ENCODE measurements at places on chromosomes 12 and 14. TPM values are rescaled to one million over a fixed set of nuclear protein-coding genes. Genes with fewer than 3 reads are reported as not detected.

The NCOR2 gene
- total RNA-seq, result 46.1 TPM

DNA sequence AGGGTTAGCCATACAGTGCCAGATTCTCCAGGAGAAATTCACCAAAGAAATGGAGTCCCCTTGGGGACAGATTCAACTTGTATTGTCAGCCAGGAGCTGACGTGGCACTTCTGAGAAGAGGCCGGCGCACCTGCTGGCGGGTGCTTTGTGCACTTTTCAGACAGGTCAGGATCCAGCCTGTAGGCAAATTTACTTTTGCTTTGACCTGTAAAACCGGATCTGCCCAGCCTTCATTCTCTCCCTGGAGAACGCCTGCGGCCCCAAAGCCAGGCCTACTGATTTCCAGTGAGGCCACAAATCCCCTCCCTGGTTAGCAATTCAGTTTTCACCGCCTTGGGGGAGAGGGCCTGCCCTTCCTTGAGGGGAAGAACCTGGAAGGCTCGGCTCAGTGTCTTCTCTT lies 17.4 kb downstream of the P2RX4 start:
- H3K36me3 ChIP-seq, result peaks cover 34% of the 10 kb centered on the region
- no peak for DNase-seq
- no peaks in the 10 kb centered on the region for H3K27me3 ChIP-seq

The TAS2R8 gene
- total RNA-seq, result 0.89 TPM

- no peaks in the 10 kb centered on the region for H3K27me3 ChIP-seq
- DNase-seq, result no peak
- H3K4me3 ChIP-seq, result no peak overlapping the region
- H3K27ac ChIP-seq, result no peak overlapping the region
These were observed 152.5 kb upstream of the BTG1 start for GRCh38 chr12:92297932-92298696.

The TAS2R13 gene
- 10.9 TPM for total RNA-seq

The CIDEB gene
- 4.9 TPM for total RNA-seq

The PPP4R4 gene
- total RNA-seq, result 8.8 TPM

DNA sequence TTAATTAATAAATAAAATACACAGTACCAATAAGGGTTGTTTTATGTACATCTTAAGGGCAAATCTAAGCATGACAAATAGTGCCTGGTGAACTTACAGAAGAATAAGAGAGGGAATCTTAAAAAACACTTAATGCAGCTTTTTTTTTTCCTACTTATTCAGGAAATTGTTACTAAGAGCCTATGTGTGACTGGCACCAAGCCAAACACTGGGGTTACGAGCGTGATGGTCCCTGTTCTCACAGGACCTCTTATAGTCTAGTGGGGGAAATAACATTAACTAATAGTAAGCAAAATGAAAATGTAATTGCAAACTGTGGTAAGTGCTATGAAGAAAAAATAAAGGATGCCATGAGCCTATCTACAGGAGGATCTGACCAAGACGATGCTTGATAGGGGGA lies 53.6 kb downstream of the RTN1 start:
- no peak overlapping the region for H3K4me3 ChIP-seq
- DNase-seq, result no peak
- no peaks in the 10 kb centered on the region for H3K4me1 ChIP-seq
- H3K27ac ChIP-seq, result no peak overlapping the region

GRCh38 chr14:31529053-31529452 lies 32.2 kb upstream of the NUBPL start:
- no peak overlapping the region for H3K27ac ChIP-seq
- H3K27me3 ChIP-seq, result no peaks in the 10 kb centered on the region
- no peaks in the 10 kb centered on the region for H3K4me1 ChIP-seq
- no peak overlapping the region for H3K4me3 ChIP-seq
- H3K36me3 ChIP-seq, result no peaks in the 10 kb centered on the region

DNA sequence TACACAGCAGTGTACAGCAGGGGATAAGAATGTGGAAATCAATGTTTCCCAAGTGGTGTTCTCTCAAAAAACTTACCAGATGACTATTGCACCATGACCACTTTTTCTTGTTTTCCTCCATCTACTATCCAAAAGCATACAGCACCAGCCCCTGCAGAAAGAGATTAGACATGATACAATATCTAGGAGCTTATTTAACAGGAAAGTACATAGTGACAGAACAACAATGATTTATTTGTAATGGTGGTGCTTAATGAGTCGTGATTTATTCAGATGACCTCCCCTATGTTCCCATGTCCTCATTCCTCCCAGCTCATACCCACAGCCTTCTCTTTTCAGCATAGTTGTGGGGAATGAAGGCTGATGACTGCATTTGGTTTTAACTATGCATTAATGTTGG lies 413.6 kb downstream of the BTG1 start:
- H3K4me3 ChIP-seq, result no peak overlapping the region
- no peak overlapping the region for H3K27ac ChIP-seq
- H3K36me3 ChIP-seq, result no peaks in the 10 kb centered on the region
- DNase-seq, result no peak
- H3K27me3 ChIP-seq, result no peaks in the 10 kb centered on the region
- H3K4me1 ChIP-seq, result no peaks in the 10 kb centered on the region

GRCh38 chr14:93954900-93955849 lies 21.2 kb downstream of the ASB2 start:
- H3K4me1 ChIP-seq, result peaks cover 14% of the 10 kb centered on the region
- H3K36me3 ChIP-seq, result no peaks in the 10 kb centered on the region
- no peaks in the 10 kb centered on the region for H3K27me3 ChIP-seq

GRCh38 chr12:41527534-41528116 lies 339.5 kb downstream of the PDZRN4 start:
- no peaks in the 10 kb centered on the region for H3K36me3 ChIP-seq
- DNase-seq, result no peak
- H3K4me1 ChIP-seq, result no peaks in the 10 kb centered on the region
- no peak overlapping the region for H3K27ac ChIP-seq
- H3K4me3 ChIP-seq, result no peak overlapping the region
- H3K27me3 ChIP-seq, result no peaks in the 10 kb centered on the region

The TAS2R19 gene
- total RNA-seq, result 6.3 TPM

The PUS1 gene
- total RNA-seq, result 5.9 TPM

The KRT83 gene
- total RNA-seq, result not detected

GRCh38 chr14:89502966-89503365 lies 85.9 kb upstream of the FOXN3 start:
- H3K27ac ChIP-seq, result no peak overlapping the region
- H3K4me1 ChIP-seq, result peaks cover 9% of the 10 kb centered on the region
- no peak for DNase-seq

Data from spinal cord (tissue), 10 donors.